ENCODE measurements at places on chromosomes 6 and 20.

DNA sequence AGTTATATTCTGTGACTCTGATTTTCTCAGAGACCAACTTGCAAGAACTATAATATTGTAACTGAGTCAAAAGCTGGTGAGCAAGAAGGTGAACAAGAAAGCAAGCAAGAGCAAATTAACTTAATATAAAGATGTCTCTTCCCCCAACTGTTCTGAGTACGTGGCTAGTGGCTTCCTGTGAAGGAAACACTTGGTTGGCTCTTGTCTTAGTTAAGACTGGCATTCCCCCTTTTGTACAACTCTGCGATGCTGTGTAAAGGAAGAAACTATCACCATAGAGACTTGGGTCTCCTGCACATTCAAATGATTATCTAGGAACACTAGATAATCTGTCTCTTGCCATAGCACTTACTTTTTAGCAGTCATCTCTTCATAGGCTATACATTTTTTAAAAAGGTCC, 47.3 kb upstream of the TNFAIP3 start:
- no peak for DNase-seq

- DNase-seq, result no peak
Observed at GRCh38 chr20:61611401-61612180, 359.5 kb downstream of the CDH4 start.

DNA sequence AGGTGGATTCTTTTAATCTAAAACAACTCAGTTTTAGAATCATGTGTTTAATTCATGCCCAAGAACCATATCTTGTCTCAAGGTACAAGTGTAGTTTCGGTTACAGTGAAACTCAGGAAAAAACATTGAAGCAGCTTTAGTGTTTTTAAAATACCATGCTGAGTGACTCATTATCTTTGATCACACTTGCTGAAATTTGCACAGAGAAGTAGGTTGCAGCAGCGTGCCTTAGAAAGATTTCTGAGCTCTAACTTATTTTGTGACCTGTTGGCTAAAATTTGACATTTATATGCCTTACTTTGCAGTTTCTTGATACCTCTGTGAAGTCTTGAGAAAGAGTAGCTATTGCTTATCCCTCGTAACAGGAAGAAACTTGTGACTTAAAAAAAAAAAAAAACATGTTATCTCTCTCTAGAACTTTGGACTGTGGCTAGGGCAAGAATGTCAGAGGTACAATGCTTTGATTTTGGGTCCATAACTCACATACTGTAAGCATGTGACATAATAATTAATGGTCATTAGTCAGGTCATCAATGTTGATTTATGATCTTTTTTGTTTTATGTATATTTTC, 34.5 kb upstream of the FUCA2 start:
- DNase-seq, result no peak

- peak; percentile 81 for DNase-seq
Observed at GRCh38 chr20:37880726-37881591, 22.0 kb upstream of the VSTM2L start.

- DNase-seq, result no peak
Observed at GRCh38 chr6:144619966-144620365, 334.8 kb downstream of the UTRN start.

DNA sequence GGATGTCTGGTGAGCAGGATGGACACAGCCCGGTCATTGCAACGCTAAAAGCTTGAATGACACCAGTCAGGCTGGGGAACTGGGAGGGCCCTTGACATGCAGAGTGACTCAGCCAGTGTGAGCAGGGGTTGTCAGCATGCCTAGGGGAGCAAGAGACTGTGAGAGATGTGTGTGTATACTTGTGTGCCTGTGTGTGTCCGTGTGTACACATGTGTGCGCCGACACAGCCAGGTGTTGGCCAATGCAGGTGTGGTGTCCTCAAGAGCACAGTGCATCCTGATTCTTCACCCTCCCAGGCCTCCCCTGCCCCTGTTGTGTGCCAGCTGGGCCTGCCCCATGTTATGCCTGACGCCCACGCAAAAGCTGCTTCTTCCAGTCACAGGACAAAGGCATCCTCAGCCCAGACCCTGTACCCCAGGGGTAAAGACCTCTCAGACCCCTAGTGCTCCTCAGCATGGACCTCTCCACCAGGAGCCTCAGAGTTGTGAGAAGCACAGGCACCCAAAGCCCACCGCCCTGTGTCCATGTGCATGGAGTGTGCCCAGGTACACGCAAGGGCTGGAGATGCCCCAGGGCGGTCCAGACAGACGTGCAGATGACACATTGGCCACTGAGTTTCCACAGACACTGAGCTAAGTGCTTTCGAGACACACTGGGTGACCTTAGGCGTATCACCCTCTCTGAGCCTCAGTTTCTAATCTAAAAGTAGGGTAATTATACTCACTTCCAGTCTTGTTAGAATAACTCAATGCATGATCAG, 16.6 kb downstream of the NRSN2 start:
- DNase-seq, result no peak

DNA sequence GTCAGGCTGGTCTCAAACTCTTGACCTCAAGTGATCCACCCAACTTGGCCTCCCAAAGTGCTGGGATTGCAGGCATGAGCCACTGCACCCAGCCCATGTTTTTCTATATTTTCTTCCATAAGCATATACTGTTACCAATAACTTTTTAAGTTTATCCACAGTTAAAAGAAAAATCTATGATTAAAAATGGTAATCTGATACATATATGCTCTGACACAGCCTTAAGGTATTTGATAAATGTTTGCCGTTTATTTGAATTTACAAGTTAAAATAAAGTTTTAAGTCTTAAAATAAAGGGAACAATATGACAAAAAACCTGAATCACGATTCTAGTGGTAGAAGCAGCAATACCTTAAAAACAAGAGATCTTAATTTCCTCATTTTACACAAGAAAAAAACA, 5.2 kb downstream of the STK38 start:
- DNase-seq, result no peak

DNA sequence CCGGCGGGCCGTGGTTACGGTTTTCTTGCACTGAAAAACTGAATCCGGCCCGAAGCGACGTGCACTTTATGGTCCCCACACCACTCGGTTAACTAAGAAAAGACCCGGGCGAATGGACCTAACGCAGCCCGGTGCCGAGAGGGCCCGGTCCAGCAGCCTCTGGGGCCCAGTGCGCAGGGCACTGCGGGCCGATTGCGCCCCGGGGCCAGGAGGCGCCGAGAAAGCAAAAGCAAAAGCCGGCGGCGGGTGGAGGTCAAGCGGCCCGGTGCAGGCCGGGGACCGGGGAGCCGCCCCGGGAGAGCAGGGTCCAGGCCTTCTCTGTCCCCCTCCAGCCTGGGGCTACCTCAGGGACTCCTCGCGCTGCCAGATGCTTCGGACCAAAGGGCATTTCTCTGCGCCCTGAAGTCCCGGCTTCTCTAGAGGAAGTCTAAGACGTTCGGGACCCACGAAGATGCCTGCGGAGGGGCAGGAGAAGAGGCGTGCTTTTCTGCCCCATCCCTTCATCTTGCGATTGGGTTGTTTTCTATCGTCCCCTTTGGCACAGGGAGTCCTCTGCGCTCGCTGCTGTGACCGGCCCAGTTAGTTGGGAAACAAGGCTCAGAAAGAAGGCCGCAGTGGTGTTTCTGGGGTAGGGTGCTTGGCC, 4.4 kb downstream of the FOXF2 start:
- DNase-seq, result no peak
